ENCODE measurements at places on chromosomes 16 and 17. TPM values are rescaled to one million over a fixed set of nuclear protein-coding genes. Genes with fewer than 3 reads are reported as not detected.

The ASGR1 gene
- total RNA-seq, result 0.29 TPM

The CACNG3 gene
- not detected for total RNA-seq

The ACTG1 gene
- 4,611 TPM for total RNA-seq

The BCL6B gene
- 0.40 TPM for total RNA-seq

The RNF222 gene
- 0.10 TPM for total RNA-seq

The MATCAP1 gene
- total RNA-seq, result 51.4 TPM

The WNT3 gene
- total RNA-seq, result not detected

The TP53TG3B gene
- total RNA-seq, result not detected

The SCIMP gene
- not detected for total RNA-seq

The TM4SF5 gene
- not detected for total RNA-seq

The DPEP3 gene
- total RNA-seq, result 0.10 TPM

The LRRC37B gene
- total RNA-seq, result 33.0 TPM

The PRSS8 gene
- 0.17 TPM for total RNA-seq

The FSCN2 gene
- total RNA-seq, result 0.33 TPM

The CLDN7 gene
- not detected for total RNA-seq

The NACA2 gene
- 0.35 TPM for total RNA-seq

The QRICH2 gene
- total RNA-seq, result 3.6 TPM

The OMG gene
- 0.62 TPM for total RNA-seq

The OSGIN1 gene
- total RNA-seq, result 0.48 TPM

The RAB37 gene
- 28.2 TPM for total RNA-seq

The GAS2L2 gene
- total RNA-seq, result not detected

The SCARF1 gene
- 1.0 TPM for total RNA-seq

The TBC1D3G gene
- total RNA-seq, result not detected

The TCF25 gene
- 148 TPM for total RNA-seq

The MRPL58 gene
- total RNA-seq, result 46.2 TPM

The ZNF689 gene
- 13.8 TPM for total RNA-seq

The SMURF2 gene
- total RNA-seq, result 17.4 TPM

The DNAI2 gene
- total RNA-seq, result 1.3 TPM

The DCAF7 gene
- total RNA-seq, result 139 TPM

The SHISA6 gene
- not detected for total RNA-seq

The CCL3 gene
- 4.1 TPM for total RNA-seq
